Amygdala (tissue), 56 donors: ENCODE measurements at places on chromosomes 11 and 22.
A peak's percentile ranks its signal among the peaks of the same experiment; 100 is the strongest.

DNA sequence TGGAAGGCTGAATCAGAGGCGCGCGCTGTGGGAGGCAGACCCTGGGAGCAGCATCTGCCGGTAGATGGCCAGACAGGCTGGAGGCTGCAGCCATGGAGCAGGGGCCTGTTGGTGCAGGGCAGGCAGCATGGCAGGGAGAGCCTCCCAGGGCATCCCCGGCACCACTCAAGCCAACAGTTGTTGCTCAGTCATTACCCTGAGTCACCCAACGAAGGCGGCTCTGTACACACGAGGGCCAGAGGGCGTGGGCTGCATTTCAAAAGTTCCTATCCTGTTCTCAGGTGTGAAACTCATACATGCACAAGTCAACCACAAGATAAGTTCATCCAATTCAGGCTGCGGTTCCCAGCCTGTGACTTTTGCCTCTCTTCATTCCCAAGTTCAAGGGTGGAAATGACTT is 2.6 kb downstream of the ANO1 start:
- DNase-seq: no peak

- peak; percentile 92 for DNase-seq
These were observed 269.9 kb upstream of the SORL1-AS1 start for GRCh38 chr11:121722431-121723245.

GRCh38 chr11:47337229-47337924 is 15.1 kb downstream of the MYBPC3 start:
- no peak for DNase-seq

GRCh38 chr22:19143967-19144400 is 467 bp downstream of the ESS2 start:
- DNase-seq: no peak

- DNase-seq: no peak
These were observed 378.2 kb upstream of the NARS2 start for GRCh38 chr11:78952890-78953289.

DNA sequence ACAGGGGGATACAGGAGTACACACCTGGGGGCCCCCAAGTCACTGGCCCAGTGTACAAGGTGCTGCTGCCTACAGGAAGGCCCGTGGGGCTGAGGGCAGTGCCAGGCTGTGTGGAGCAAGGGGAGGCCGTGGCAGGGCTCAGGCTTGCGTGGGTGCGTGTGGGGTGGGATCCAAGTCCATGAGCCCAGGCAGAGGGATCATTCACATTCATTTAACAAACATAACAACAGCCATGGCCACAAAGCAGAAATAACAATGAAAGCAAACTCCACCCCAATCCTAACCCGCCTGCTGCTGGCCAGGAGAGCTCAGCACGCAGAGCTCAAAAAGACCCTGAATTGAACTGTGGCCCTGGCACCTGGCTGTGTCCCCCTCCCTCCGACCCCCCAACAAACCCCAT is 17.0 kb upstream of the SCGB1A1 start:
- no peak for DNase-seq

DNA sequence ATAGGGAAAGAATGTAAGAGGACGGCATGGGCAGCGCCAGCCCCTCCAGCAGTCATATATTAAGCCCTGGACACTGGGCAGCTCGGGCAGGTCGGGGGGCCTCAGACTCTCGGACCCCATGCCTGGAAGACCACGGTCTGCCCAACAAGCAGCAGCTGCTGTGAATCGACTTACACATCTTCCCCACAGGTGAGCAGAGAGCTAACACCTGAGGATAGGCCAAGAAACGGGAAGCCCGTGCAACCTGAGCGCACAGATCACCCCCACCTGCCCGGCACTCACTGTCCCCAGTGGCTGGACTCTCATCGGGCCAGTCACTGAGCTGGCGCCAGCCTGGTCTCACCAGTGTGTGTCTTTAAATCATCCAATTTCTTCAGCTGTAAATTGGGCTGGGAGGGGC is 4.7 kb upstream of the TCF20 start:
- DNase-seq: no peak

- no peak for DNase-seq
These were observed 351.5 kb downstream of the TBC1D22A start for GRCh38 chr22:47113853-47114415.

DNA sequence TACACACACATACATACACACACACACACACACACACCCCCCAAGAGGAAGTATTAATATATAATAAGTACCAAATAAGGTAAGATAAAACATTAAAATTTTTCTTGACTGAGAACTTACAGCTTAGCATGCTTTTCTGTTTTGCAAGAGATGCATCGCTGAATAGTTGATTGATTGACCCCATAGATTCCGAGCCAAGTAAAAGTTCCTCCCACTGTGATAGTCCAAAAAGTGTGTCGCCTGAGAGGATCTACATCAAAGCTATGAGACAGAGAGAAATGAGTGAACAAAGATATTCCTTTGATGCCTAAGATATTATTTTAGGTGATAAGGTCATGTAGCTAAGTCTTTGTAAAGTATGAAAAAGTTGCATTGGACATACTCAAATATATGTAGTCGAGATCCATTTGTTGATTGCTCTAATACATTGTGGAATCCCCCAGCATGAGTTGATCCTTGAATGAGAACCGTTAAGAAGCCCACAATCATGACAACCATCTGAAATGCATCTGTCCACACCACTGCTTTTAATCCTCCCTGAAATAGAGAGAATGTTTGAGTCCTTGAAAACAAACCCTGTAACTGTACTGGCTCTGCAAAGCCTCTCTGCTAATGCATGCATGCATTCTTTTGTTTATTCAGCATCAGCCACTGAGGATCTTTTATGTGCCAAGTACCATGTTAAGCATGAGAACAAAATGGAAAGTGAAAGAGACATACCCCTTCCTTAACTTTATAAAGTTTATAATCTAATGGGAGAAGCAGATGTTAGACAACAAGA is 18.3 kb downstream of the SLC5A12 start:
- DNase-seq: no peak

DNA sequence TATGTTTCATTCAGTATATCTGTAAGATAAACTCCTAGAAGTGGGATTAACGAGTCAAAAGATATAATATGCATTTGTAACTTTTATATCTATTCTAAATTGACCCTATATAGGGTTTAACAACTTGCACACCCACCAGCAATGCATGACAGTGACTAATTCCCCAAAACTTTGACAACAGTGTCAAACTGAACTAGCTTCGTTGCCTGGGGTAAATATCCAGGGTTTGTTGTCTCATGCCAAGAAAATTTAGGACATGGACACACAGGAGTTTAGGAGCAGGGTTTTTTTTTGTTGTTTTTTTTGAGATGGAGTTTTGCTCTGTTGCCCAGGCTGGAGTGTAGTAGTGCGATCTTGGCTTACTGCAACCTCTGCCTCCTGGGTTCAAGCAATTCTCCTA is 5.1 kb downstream of the SNU13 start:
- DNase-seq: no peak

DNA sequence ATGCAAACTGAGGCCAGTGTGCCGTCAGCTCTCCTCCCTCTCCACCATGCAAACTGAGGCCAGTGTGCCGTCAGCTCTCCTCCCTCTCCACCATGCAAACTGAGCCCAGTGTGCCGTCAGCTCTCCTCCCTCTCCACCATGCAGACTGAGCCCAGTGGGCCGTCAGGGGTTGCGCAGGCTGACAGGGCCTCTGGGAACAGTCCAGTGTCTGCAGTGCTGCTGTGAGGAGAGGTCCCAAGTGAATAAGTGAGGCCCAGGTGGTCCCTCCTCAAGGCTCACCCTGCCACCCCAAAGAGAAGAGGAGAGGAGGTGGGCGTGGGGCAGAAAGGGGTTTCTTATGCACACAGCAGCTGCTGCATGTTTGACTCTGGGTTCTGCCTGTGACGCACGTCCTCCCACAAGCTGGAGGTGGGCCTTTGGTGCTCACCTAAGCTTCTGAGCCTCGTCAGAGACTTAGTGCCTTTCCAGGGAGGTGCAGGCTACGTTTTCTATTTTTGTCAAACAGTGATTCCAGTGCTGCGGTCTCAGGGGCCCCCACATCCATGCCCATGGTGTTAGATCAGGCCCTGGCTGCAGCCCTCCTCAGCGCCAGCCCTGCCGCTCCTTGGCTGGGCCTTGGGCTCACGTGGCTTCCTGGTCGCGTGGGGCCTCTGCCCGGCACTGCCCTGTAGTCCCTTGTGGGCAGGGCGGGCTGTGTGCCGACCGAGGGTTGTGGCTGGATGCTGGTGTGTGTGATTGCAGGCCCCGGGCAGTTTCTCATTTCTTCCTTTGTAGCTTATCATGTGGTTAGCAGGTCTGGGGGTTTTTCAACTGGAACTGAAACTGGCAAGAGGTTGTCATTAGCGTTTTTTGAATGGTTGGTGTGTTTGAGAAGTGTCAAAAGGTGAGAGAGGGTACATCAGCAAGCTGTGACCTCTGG is 7.1 kb downstream of the TPCN2 start:
- no peak for DNase-seq

DNA sequence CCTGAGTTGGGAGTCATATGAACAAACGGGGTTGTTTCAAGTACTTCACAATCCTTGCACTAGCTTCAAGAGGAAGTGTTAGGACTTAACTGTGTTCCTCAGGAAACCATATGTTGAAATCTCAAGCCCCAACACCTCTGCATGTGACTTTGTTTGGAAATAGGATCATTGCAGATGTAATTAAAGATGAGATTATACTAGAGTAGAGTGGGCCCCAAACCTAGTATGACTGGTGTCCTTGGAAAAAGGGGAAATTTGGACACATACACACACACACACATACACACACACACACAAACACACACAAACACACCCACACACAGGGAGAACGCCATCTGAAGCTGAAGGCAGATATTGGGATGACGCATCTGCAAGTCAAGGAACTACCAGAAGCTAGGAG is 6.4 kb upstream of the CEP295 start:
- no peak for DNase-seq

GRCh38 chr11:8369592-8370205 is 106.0 kb upstream of the LMO1 start:
- DNase-seq: no peak

DNA sequence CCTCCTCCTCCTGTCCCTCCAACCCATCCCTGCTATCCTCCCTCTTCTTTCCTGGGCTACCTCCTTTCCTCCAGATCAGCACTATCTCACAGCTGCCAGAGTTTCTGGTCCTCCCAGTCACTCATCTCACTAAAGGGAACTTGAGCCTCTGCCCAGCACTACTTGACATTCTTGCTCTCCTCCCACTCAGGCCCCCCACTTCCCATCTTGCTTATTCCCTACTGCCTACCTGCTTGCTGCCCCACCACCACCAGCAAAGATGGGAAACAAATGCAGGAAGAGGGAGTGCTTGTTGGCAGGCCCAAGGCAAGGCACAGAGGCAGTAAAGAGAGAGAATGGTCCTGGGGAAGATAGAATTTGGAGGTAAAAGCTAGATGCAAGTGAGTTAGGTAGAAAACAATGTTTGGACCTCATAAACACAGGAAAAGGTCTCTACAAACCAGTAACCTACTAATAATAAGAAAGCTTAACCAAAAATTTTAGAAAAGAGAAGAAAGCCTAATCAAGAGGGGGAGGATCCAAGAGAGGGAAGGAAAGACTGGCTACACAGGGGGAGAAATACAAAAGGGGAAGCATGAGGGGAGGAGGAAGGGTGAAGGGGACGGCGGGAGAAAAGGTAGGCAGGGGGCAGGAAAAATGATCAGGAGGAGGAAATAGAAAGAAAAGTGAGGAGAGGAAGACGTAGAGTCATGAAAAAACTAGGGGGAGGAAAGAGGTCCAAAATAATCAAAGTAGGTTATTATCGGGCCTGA is 63.6 kb downstream of the PAK1 start:
- DNase-seq: no peak

DNA sequence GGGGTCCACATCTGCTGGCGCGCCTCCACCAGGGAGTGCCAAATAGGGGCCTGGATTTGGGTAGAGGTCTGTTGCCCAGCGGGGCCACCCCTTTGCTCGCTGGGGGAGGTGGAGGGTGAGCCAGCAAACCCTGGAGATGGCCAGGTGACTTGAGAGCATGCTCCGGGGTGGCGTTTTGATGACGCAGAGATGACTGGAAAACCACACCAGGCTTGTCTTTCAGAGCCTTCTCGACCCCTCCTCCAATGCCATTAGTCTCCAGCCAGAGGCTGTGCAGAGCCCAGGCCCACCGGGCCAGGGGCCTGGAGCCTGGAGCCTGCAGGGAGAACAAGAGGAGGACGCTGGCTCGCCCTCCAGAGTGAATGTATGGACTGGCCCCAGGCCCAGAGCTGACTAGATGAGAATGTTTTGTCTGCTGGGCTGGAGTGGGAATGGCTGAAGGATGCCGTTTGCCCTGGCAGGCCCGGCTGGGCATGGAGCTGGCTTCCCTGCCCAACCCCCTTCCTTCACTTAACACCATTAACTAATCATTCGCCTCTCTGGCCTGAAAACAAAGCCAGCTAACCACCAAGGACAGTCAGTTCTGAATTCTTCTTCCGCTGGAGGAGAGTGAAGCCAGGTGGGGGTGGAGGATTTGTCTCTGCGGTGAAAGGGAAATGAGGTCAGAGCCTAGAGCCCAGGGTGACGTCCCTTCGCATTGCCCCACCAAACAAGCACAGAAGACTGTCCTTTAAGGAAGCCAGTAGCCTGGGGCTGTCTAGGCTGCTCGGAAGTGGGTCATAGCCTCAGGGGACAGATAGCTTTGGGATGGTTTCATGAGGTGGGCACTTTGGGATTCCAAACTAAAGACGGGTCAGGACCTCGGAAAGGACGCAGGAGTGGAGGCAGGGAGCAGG is 1.6 kb upstream of the MCAM start:
- DNase-seq: no peak

- DNase-seq: no peak
These were observed 24.2 kb downstream of the OR5B17 start for GRCh38 chr11:58334708-58335107.

DNA sequence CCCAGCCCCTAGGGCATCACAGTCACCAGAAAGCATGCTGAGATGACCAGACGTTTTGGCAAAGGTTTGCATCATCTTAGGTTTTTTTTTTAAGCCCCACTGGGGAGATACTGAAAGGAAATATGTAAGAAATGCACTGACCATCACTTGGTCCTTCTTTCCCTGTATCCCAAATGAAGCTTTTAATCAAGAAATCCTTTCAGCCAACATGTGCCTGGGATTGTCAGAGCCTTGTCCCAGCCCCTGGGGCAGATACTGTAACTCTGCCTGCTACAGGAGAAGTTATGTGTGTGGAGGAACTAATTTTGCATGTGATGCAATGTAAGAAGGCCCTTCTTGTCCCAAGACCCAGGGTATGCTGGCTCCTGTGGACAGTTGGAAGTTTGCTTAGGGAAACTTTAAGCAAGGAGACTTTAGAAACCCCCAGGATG is 65.6 kb downstream of the PPFIBP2 start:
- no peak for DNase-seq

GRCh38 chr11:69200331-69201065 is 44.8 kb downstream of the SMIM38 start:
- DNase-seq: no peak

- no peak for DNase-seq
These were observed 737 bp downstream of the RBM4 start for GRCh38 chr11:66639066-66639813.
